ELR (cell line): ENCODE measurements at places on chromosomes 2 and 18.
A peak's percentile ranks its signal among the peaks of the same experiment; 100 is the strongest.

DNA sequence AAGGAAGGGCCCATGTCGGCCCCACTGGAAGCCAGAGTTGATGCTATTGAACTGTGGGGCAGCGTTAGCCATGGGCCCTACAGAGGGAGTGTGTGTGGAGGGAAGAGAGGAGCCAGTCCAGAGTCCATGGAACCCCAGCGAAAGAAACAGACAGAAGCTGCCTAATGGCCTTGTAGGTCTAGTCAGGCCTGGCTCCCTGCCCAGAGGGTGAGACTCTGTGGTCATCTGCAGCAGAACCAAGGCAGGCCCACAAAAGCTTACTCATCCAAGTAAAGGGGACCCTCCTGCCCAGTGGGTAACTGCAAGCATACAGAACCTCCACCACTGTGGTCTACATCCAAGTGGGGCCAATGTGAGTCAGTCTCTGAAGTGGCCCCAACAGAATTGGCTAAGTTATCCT lies 439.8 kb downstream of the TGIF1 start:
- DNase-seq: peak; percentile 71

DNA sequence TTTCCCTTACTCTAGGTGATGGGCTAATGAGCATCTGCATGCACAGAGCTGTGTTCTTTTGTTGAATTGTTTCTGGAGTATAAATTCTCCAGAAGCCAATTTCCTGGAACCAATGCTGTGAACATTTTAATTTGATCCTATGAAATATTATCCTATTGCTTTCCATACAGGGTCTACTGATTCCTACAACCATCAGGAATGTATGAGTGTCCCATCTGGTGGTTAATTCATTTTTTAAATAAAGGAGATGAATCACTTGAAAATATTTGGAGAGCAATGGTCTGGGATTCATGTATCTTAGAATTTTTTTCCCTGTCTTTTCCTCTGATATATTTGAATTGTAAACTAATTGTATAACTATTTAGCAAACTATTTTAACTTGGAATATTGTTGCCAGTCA lies 14.0 kb downstream of the KIF5C start:
- DNase-seq: peak; percentile 30

- peak; percentile 20 for DNase-seq
Observed at GRCh38 chr2:11419781-11420180, 46.2 kb downstream of the E2F6 start.

GRCh38 chr2:230447036-230447435 lies 31.0 kb downstream of the SP100 start:
- DNase-seq: no peak

- DNase-seq: no peak
Observed at GRCh38 chr2:239832490-239833268, 192.5 kb downstream of the NDUFA10 start.

GRCh38 chr2:85718885-85719492 lies 24.8 kb downstream of the GNLY start:
- DNase-seq: no peak

- DNase-seq: no peak
Observed at GRCh38 chr18:31396796-31397612, 20.4 kb downstream of the DSG4 start.

DNA sequence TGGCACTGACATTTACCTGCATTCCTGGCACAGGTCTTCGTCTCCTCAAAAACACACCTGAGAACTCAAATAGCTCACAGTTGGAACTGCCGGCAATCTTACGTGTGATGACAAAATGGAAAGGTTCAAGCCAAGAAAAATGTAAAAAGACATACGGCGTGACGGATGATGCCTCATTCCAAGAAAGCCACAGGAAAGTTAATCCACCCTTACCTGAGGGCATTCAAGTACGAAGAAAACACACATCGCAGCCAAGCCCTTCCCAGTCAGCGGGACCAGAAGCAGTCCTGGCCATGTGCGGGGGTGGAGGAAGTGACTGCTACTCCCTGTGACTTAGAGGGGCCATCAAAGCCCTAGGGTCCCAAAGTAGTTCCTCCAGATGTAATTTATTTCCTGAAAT lies 986.3 kb upstream of the CELF4 start:
- DNase-seq: no peak

DNA sequence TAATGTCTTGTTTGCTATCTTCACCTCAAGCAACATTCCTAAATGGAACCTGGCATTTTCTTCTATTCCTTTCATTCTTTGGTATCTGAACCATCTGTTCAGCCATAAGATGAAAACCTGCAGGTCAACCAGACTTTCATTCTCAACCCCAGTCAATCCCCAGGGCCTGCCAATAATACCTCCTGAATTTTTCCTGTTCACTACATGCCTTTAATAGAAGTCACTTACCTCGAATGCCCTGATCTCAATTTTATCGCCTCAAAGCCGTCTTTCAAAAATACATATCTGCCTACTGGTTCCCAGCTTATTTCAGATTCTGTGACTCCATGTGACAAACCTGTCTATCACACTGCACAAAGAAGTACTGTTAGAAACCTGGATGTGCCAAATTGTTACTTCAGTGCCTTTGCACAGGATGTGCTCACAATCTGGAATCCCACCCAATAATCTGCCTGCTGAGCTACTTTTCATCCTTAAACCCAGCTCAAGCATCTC lies 22.6 kb downstream of the ST3GAL5 start:
- no peak for DNase-seq

DNA sequence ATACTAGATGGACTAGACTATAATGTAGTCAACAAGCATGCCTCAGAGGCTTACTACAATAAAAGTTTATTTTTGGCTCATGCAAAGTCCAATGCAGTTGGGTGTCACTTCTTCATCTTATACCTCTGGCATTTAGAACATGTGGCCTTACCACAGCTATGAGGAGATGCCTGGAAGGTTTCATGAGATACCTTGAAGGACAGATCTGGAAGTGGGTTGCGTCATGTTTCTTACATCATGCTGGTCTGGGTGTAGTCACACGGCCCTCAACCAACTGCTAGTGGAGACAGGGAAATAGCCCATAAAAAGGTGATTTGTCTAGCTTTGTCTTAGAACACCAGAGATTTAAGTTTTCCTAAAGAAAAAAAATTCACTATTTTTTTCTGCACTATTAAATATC lies 91.7 kb upstream of the MMADHC start:
- peak; percentile 54 for DNase-seq

- no peak for DNase-seq
Observed at GRCh38 chr2:71552861-71553301, 99.5 kb downstream of the DYSF start.

DNA sequence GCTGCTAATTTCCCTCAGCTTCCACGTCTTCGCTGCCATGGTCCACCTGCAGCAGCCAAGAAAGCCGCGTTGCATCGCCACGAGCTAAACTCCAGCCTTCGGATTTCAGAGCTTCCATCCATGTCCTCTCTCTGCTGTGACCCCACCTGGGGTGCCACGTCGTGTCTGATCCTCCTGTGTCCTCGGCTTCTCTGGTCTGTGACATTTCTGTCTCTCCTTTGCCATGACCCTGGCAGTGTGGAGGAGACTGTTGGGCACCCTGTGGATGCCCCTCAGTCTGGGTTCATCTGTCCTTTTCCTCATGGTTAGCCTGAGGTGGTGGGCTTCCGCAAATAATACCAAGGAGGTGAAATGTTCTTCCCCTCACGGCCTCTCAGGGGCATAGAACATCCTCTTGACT lies 106.8 kb downstream of the RTP5 start:
- DNase-seq: no peak

- DNase-seq: no peak
Observed at GRCh38 chr2:224405412-224405811, 3.5 kb upstream of the FAM124B start.

DNA sequence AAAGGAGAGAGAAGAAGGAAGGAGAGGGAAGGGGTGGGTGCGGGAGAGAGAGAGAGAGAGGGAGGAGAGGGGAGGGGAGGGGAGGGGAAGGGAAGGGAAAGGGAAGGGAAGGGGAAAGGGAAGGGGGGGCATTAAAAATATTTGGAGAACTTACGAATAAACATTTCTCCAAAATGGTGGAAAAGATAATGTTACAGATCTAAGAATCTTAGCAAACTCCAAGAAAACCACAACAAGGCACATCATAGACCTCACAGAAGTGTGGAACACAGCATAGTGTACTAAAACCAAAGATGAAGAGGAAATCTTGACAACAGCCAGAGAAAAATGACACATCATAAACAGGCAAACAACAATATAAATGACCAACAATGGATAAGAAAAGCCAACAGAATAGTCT lies 83.1 kb downstream of the CRACDL start:
- DNase-seq: no peak

GRCh38 chr2:53787614-53788289 lies 908 bp downstream of the ERLEC1 start:
- peak; percentile 58 for DNase-seq

- DNase-seq: no peak
Observed at GRCh38 chr2:3236300-3237045, 141.1 kb downstream of the EIPR1 start.

DNA sequence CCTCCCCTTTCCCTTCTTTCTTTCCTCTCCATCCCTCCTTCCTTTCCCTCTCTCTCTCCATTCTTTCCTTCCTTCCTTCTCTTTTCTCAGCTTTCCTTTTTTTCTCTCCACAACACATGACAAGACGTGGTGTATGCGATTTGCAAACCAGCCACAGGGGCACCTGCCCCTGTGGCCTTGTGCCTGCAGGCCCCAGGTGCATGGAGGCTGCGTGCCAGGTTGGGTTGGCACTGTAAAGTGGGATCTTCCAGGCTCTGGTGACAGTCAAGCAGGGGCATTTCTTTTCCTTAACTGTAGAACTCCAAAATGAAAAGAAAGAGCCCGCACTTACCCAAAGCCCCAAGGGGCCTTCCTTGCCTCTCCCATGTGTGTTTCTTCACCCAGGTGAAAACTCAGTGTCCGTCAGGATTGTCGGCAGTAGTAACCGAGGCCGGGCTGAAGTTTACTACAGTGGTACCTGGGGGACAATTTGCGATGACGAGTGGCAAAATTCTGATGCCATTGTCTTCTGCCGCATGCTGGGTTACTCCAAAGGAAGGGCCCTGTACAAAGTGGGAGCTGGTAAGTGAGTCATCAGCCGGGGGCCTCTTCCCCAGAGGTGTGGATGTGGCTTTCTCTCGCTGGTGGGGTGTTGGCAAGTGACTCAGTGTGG lies 50.9 kb downstream of the MARCO start:
- DNase-seq: peak; percentile 14

- no peak for DNase-seq
Observed at GRCh38 chr18:69956057-69956456, 8.4 kb upstream of the CD226 start.

GRCh38 chr2:168521053-168521741 lies 65.1 kb downstream of the CERS6 start:
- DNase-seq: no peak

DNA sequence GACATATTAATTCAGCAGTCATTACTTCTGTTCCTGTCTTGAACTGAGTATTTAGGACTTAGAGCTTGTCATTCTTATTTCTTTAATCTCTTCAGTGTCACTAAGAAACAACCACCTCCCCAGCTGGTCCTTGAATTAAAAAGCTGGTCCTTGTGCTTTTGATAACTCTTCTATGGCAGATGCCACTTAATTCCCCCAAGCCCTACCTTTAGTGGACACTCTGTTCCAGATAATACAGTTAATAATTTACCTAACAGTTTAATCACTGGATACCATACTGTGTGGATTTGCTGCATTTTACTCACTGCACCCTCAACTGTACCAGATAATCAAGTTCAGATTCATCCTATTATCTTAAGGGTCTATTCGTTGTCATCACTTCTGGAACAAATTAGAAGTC lies 73.1 kb downstream of the SKA1 start:
- no peak for DNase-seq

GRCh38 chr18:36543991-36544725 lies 246.6 kb downstream of the FHOD3 start:
- DNase-seq: no peak

- DNase-seq: peak; percentile 81
Observed at GRCh38 chr2:230864605-230865306, at the start of gene ITM2C. Gene ITM2C, plus strand, starts transcription at chr2:230864942. Its CDS starts 84 bp downstream, at chr2:230865026.

DNA sequence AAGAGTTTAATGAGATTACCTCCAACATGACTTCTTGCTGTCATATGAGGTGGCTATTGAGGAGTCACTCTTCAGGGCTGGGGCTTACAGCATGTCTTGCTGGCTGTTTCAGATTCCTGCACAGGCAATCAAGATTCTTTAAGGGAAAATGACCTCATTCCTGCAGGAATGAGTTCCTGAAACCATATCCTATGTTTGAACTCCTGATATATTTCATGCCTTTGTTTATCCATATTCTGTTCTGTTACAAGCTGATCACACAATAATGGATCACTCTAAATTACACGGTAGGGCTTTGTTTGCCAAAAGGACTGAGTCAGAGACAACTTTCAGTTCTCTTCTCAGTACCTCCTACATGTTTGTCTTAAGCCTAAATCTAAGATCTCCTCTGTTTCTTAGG lies 879.8 kb upstream of the PIK3C3 start:
- peak; percentile 80 for DNase-seq

GRCh38 chr2:19041434-19042041 lies 316.9 kb downstream of the OSR1 start:
- no peak for DNase-seq

- DNase-seq: peak; percentile 37
Observed at GRCh38 chr2:168639441-168639898, 163.0 kb upstream of the NOSTRIN start.

DNA sequence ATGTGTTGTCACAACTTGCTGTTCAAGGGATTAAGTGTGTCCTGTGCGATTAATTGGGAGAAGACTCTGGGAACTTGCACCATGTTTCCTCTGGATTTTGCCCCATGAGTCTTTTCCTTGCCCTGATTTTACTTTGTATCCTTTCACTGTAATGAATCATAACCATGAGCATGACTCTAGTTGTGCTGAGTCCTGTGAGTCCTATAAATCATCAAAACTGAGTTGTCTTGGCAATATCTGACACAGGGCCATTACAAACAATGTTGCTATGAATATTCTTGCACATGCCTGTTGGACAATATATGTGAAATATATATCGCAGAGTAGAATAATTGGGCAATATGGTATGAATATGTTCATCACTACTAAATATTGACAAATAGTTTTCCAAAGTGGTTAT lies 56.5 kb upstream of the COL5A2 start:
- peak; percentile 75 for DNase-seq

- no peak for DNase-seq
Observed at GRCh38 chr2:239390546-239391285, 10.1 kb downstream of the HDAC4 start.

- peak; percentile 89 for DNase-seq
Observed at GRCh38 chr2:99811544-99811943, 321.7 kb upstream of the REV1 start.

- DNase-seq: no peak
Observed at GRCh38 chr2:170227951-170228350, 50.0 kb downstream of the MYO3B start.
